Memory B cell (primary cell): ENCODE measurements at places on chromosomes 16 and 17.

GRCh38 chr17:58947411-58947810 is 159.3 kb downstream of the TRIM37 start:
- DNase-seq: no peak

- no peak for DNase-seq
Measured at GRCh38 chr16:55661941-55662643, 6.3 kb downstream of the SLC6A2 start.

GRCh38 chr17:28065706-28066105 is 23.2 kb downstream of the NLK start:
- DNase-seq: no peak

- peak; percentile 18 for DNase-seq
Measured at GRCh38 chr17:50426814-50427787, 1.1 kb downstream of the ACSF2 start.

DNA sequence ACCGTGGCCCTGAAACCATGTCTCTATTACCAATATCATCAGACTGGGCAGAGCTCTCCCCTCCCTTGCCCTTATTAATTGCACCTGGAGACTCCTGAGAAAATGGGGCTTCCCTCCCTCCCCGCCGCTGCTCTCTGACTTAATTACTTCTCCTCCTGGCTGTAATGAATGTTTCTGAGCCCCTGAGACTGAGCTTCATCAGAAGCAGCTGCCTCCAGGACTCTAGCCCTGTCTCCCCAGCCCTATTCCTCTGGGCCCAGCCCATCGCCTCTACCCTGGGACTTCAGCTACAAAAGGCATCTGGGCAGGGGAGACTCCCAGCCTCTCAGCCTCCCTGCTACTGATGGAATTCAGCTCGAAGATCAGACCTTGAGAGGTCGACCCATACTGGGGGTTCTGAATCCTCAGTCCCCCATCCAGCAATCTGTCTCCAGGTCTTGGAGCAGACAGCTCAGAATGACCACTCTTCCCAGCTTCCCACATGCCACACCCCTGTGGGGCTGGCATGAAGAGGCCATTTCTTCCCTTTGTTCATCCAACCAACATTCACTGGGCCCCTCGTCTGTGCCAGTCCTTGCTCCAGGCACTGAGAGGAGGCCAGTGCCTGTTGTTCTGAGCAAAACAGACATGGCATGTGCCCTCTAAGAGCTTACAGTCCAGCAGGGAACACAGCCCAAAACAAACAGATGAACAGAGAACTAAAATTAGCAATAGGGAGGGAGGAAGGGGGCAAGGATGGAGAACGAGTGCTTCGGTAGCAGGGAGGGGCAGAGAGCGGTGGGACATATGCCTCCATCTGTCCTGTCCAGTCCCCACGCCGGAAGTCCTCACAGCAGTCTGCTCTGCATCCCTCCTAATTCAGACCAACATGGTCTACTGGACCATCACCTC is 17.0 kb upstream of the NAGS start:
- DNase-seq: no peak

GRCh38 chr16:57675741-57676551 is 7.8 kb downstream of the ADGRG3 start:
- DNase-seq: no peak

DNA sequence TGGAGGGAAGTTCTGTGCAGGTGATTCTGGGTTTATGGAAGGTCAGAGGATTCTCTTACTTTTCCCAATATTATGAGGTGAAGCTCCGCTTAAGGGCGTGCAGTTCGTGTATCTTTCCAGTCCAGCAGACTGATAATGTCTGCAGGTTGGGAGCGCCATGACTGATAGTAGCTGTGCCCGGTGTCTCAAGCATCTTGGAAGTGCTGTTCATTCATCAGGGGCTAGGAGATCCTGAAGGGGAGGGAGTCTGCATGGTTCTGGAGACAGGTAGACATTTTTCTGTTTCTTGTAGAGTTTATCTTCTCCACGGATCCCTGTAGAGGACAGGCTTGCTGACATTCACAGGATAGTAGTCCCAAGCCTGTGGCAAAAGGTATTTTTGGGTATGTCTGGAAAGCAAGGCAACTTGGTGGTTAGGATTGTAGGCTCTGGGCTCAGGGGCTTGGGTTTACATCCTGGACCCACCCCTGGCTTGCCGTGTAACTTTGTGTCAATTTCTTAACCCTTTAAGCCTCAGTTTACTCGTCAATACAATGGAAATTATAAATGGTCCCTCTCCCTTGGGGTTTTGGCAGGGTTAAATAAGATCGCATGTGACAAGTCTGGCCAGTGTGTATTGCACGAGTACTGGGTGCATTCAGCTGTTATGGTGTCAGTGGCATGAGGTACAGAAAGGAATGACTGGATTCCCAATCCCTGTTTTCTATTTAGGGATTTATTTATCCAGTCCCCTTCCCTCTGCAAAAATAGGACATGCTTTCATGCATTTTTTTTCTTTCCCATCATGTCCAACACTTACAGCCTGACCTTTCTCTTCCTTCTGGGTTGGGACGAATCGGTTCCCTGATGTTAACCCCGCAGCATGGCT is 8.2 kb downstream of the HLF start:
- DNase-seq: no peak
